BE2C (cell line): ENCODE measurements at places on chromosomes 3 and 15.
A peak's percentile ranks its signal among the peaks of the same experiment; 100 is the strongest.

GRCh38 chr3:78741066-78741645 lies 1026.6 kb downstream of the ROBO1 start:
- no peak for DNase-seq

GRCh38 chr3:169811631-169812331 lies 889 bp upstream of the LRRIQ4 start:
- peak; percentile 55 for DNase-seq

GRCh38 chr3:53202331-53203015 lies 41.5 kb downstream of the PRKCD start:
- no peak for DNase-seq

DNA sequence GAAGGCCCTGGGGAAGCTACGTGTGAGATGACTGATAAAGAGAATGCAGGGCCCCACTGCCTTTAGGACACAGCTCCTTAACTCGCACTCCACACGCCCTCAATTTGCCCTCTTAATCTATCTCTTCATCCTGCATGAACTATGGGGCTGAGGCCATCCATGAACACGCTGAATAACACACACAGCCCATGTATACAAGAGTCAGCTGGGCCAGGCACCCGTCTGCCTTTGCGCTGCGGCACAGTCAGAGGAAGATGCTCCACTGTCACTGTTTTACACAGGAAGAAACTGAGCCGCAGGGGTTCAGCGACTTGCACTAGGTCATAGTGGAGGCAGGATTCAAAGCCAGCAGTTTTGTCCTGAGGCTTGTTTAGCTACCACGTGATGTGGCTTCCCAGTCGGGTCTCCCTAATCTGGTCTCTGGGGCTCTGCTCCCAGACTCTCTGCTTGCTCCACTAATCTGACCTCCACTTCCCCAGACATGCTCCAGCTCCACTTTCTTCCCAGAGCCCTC lies 43.9 kb downstream of the TLE3 start:
- DNase-seq = no peak

DNA sequence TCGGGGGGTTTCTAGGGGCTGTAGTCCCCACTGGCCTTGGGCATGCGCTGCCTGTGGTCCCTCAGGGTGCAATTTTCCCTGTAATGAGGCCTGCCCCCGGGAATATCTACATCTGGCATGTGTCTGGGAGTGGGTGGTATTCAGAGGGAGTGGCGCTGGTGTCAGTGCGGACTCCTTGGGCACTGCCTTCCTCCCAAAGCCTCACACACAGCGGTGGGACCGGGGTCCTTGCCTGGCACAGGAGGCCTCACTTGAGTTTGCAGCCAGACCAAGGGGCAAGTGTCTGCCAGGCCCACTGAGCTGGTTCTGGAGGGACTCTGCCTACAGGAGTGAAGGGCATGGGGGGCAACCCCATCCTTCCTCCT lies 53.5 kb upstream of the PCSK6 start:
- no peak for DNase-seq

GRCh38 chr3:51815614-51816013 lies 36.6 kb upstream of the IQCF6 start:
- DNase-seq = no peak

DNA sequence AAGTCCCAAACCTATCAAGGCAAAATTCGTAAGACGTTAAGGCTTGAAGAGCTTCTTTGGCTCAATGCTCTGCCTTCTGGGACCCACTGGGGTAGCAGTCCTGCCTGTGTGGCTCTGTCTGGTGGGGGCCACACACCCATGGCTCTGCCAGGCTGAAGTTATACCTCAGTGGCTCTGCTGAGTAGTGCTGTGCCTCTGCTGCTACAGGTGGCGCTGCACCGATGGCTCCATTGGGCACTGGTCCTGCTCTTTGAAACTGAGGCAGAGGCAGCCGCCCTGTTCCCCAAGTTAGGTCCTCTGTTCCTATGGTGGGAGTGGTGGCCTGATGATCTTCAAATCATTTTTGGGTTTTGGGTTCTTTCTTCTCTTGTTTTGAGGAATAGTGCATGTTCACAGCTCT lies 68.0 kb upstream of the AP4E1 start:
- no peak for DNase-seq

DNA sequence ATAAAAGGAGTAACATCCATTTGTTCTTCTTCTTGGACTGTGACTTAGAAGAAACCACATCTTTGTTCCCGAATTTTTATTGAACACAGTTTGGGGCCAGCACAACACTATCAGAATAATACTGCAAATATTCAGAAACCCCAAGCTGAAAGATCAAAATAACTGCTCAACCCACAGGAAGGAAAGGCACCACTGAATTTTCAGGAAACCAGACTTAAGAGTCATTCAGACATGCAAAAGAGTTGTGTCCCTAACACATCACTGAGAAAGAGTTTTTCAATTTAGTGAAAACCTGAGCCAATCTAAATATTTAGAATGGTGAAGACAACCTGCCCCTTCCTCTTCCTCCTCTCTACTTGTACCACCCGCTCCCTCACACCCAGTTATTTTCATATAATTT lies 295.0 kb upstream of the RORA start:
- no peak for DNase-seq

DNA sequence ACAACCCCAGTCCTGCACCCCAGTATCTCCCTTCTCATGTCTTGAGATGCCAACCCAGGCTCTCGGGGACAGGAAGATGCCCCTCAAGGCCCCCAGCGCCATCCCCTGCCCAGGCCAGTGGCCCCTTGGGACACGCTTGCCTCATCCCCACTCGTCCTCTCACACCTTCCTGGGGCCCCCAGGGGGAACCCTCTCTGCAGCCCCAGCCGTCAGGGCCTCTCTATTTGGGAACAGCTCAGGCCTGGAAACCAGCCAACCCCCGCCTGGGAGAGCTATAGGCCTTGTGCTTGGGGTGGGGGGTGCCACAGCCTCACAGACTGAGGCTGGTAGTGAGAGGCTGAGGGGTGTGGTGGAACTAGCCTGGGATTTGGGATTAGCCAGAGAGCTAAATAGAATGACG lies 7.8 kb downstream of the LINGO1 start:
- no peak for DNase-seq

DNA sequence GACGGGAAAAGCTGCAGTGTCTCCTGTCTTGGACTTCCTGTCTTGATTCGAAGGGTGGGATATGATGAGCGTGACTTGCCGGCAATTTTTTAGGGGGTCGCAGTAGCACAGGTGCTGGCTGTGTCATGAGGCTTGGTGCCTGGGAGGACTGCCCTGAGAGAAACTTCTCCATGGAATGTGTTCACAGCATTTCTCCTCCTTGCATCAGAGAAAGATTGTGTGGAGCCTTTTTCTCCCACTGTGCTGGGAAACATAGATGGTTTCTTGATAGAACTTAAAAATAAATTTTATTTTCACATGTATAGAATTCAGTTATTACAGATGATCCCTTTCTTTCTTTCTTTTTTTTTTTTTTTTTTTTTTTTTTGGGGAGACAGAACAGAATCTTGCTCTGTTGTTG lies 121.4 kb downstream of the KLHL25 start:
- DNase-seq = no peak

DNA sequence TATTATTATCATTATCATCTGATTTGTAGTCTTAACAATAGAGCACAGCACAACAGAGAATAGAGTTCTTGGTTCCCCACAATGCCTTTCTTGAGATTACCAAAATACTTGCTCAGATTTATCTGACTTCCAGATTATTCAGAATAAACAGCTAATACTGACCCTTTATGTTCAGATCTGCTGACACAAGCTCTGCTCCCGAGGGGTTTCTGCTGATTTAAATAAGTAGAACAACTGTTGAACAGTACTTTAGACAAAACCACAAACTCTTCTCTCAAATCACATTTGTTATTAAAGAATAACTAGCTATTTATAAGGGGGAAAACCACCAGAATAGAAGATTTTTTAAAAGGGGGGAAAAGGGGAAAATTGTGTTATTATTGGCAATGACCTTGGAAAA lies 380.2 kb upstream of the ATP11B start:
- no peak for DNase-seq

- DNase-seq = no peak
Measured at GRCh38 chr15:63523306-63523990, 19.1 kb downstream of the USP3 start.

DNA sequence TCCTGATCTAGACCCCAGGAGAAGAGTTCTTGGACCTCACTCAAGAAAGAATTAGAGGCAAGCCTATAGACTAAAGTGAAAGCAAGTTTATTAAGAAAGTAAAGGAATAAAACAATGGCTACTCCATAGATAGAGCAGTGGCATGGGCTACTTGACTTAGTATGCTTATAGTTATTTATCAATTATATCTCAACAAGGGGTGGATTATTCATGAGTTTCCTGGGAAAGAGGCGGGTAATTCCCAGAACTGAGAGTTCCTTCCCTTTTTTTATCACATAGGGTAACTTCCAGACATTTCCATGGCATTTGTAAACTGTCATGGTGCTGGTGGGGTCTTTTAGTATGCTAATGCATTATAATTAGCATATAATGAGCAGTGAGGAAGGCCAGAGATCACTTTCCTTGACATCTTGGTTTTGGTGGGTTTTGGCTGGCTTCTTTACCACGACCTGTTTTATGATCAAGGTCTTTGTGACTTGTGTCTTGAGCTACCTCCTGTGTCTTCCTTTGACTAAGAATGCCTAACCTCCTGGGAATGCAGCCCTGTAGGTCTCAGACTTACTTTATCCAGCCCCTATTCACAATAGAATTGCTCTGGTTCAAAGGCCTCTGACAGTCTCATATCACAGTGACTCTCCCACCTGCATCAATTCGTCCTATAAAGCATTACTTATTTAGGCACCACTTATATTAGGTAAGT lies 35.3 kb upstream of the PLSCR2 start:
- no peak for DNase-seq

- no peak for DNase-seq
Measured at GRCh38 chr3:115999001-115999585, 375.8 kb downstream of the GAP43 start.

DNA sequence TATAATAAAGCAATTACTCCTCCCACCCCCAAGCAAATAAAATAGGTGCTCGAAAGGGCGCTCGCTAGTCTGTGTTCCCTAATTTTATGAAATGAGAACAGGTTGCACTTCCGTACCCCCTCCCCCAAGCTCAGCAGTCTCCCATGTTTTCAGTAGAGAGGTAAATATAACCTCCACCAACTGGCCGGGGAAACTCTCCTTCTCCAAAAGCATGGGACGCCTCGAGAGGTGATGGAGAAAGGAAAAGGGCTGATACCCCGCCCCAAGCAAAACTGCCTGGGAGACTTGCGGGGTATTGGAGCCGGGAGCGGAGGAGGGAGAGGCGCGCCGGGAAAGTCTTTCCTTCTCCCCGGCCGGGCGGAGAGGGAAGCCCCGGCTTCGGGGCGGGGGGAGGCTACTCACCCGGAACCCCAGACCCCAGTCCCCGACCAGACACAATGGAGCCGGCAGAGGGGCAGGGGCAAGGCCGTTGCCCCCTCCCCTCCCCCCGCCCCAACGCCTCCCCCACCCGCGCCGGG lies 605 bp downstream of the DCUN1D1 start:
- peak; percentile 43 for DNase-seq

DNA sequence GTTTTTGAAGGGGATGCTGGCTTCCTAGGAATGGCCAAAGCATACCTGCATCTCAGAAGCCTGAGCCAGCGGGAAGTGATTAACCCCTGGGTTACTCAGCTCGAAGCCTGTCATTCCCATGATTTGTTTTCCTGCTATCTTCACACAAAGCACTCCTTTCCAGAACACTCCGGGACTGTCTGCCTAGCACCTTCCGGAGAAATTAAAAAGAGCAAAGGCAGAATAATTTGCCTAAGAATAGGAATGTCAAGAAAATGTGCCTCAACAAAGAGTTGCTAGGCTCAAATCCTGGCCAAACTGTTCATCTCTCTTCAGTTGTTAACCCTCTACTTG lies 34.1 kb downstream of the TPM1 start:
- no peak for DNase-seq

DNA sequence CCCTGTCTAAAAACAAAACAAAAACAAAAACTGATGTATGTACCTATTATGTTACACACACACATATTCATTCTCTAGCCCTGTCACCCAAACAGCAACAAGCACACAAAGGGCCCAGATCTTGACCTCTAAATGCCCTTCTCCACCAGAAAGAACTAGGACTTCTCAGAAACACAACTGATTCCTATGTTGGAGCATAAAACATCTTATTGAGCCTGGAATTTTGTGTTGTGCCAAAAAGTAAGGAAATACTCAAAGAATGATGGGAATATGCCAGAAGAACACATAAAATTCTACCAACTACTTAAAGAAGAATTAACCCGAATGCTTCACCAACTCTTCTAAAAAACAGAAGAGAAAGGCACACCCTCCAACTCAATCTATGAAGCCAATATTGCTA lies 66.7 kb upstream of the OCA2 start:
- no peak for DNase-seq

GRCh38 chr3:8764528-8764927 lies 4.9 kb downstream of the OXTR start:
- no peak for DNase-seq

GRCh38 chr3:195253923-195254432 lies 17.0 kb downstream of the XXYLT1 start:
- DNase-seq = no peak

DNA sequence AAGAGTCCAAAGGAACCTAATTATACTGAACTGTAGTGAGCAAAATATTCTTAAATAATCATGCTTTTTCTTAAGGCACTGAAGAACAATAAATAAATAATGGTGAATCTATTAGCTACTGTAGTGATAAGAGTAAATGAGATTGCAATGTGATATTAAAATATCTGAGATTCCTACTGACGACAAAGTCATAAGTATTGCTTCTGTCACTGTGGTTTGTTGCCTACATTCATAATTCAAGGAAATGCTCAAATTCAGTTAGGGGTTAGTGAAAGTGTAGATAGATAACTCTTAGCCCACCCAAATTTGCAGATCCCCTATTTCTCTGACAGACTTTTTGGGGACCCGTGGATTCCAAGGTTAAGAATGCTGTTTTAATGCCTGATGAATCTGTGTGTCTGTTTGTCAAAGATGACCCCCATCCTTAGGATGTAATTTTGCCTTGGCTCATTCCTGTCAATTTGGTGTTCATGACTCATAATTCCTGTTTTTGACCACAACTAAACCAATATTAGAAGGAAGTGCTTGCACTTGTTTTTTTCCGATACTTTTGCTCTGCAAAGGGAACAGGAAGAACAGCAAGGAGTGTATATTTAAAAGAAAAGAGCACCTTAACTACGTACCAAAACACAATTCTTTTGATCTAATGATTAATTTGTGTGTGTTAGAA lies 86.7 kb downstream of the MAGI1 start:
- no peak for DNase-seq

DNA sequence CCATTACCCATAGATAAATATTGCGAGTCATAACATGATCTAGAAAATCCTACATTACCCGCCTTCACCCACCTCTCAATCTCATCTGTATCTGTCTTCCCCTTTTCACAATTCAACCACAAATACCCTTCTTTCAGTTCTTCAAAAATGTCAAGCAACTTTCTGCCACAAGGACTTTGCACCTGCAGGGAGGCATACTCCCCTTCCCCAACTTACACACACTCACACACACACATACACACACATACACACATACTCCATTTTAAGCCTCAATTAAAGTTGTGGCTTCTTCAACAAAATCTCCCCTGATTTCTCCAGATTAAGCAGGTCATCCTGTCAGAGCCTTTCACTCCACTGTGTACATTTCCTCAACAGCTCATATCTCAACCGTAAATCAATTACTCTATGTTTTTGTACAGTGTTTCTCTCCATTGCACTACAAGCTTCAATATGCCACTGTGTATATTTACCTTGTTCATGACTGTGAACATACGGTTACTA lies 33.1 kb upstream of the CCDC50 start:
- DNase-seq = no peak

- no peak for DNase-seq
Measured at GRCh38 chr3:60675424-60675823, 575.8 kb downstream of the FHIT start.

GRCh38 chr15:57827021-57827420 lies 120.5 kb downstream of the POLR2M start:
- no peak for DNase-seq

GRCh38 chr15:67579164-67579563 lies 36.7 kb downstream of the MAP2K5 start:
- no peak for DNase-seq
